ENCODE measurements at places on chromosomes 11 and 22.
A peak's percentile ranks its signal among the peaks of the same experiment; 100 is the strongest.

DNA sequence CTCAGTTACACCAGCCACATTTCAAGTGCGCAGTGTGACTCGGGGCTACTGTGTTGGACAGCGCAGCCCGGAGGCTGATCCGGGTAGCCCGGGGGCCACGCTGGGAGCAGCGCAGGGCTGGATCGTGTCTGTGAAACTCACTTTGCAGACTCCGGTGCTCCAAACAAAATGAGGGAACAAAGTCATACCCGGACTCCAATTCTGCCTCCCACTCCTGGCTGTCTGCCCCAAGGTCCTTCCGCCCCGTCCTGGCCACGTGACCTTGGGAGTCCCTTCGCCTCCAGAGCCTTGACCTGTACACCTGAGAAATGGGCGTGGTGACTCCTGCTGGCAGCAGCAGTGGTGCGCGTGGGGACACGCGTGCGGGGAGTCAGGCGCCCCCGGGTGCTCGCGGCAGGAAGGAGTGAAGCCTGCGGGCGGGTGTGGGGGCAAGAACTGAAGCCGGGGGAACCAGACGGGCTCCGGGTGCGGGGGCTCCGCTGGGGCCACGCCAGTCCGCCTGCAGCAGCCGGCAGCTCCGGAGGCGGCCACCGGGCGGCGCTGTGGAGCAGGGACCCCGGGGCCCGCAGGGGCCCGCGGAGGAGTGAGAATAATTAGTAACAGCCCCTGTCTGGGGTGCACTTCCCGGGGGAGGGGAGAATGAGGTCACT lies 42.4 kb downstream of the KCNJ4 start:
- DNase-seq = peak; percentile 57

DNA sequence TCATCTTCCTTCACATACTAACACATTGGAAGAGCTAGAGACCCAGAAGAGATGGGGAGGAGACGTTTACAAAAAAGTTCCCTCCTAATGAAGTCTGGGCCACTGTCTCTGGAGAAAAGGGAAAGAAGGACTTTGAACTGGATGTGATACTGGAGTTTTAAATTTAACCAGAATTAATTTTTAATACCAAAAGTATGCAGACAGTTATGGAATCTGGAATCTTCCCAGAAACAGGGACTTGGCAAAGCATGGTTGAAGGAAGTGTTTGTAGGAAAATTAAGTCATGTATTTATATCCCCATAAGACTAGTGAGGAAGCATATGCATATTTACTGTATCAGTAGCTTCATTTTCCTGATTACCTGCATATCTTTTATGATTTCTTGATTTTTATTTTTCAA lies 215.5 kb downstream of the TTC28 start:
- no peak for DNase-seq

GRCh38 chr11:44403587-44404273 lies 93.8 kb upstream of the ALX4 start:
- no peak for DNase-seq

GRCh38 chr22:32446321-32446720 lies 17.9 kb downstream of the BPIFC start:
- no peak for DNase-seq

GRCh38 chr11:120284272-120284671 lies 40.8 kb upstream of the TLCD5 start:
- no peak for DNase-seq

DNA sequence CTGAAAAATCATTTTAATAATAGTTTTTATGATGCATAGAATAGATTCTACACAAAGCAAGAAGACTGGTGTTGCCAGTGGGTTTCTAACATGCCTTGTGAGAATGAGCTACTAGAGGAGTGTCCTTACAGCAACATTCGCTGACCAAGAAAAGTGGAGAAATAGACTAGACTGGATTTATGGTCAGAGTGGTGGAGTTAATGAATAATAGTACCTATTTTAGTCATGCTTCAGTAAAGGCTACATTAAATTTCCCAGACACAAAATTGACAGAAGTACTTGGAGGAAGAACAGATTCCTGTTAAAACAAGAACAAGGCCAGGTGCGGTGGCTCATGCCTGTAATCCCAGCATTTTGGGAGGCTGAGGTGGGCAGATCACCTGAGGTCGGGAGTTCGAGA lies 539.2 kb downstream of the ETS1 start:
- DNase-seq = no peak

GRCh38 chr22:38612217-38613006 lies 42.4 kb upstream of the DMC1 start:
- DNase-seq = no peak

DNA sequence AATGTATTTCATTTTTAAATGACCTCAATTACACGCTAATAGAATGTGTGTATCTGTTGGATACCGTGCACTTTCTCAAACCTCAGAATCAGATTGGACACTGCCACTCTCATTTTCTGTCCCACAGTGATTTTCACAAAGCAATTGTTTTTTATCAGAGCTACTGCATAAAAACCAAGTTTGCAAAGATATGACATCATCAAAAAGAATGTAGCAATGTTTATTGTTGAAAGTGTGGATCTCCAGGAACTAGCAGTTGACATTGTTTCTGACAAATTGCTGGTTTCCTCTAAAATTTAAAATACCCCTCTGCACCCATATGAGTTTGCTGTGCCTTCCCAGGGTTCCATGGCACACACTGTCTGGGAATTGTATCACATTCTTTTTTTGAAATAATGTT lies 362.7 kb upstream of the DDI1 start:
- no peak for DNase-seq

GRCh38 chr11:107780136-107780535 lies 68.3 kb upstream of the SLN start:
- no peak for DNase-seq

All from sciatic nerve (tissue), 2 donors.